HCT116 (cell line): ENCODE measurements at places on chromosomes 4 and X.

GRCh38 chr4:158811216-158811540, 42.4 kb downstream of the FNIP2 start:
- peaks cover 18% of the 10 kb centered on the region for H3K4me1 ChIP-seq
- no peaks in the 10 kb centered on the region for H3K27me3 ChIP-seq
- no peak for DNase-seq

DNA sequence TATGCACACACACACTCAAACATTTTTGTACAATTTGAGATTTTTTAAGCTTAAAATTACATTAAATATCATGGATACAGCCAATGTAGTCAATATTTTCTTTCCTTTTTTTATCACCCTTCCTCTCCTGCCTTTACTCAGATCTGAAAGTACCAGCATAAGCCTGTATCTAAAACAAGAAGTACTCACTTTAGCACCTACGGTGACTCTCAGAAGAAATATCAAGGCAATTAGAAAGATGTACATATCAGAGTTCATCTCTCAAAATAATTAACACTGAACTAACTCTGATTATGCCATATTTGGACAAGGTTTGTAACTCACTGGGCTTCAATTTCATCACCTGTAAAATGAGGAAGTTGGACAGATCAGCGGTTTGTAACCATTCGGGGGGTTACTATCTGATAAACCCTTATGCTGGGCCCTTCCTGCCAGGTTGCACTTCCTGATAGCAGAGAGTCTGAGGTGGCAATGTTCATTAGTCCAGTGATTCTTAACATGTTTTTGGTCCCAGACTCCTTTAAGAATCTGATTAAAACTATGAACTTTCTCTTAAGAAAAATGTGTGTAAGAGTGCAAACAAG, 5.7 kb upstream of the GPR174 start:
- H3K36me3 ChIP-seq, result no peaks in the 10 kb centered on the region
- H3K27ac ChIP-seq, result no peak overlapping the region
- no peak overlapping the region for H3K4me3 ChIP-seq
- H3K4me1 ChIP-seq, result no peaks in the 10 kb centered on the region
- DNase-seq, result no peak

DNA sequence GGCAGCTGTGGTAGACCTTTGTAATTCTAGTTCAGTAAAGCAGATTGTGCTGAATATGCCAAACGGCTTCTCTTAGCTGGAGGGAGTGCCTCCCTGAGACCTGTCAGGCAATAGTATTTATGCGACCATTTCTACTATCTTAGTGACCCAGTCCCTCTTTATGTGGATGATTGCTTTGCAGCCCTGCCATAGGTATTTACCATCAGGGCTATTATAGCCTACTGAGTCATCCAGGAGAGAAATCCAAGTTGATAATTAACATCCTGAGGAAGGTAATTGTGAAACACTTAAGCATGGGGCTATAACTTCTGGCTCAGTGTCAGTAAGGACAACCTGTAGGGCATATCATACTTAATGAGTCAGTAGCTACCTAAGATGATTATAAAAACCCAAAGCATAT, 103.9 kb upstream of the MAOA start:
- no peaks in the 10 kb centered on the region for H3K36me3 ChIP-seq
- H3K4me3 ChIP-seq, result no peak overlapping the region
- H3K4me1 ChIP-seq, result no peaks in the 10 kb centered on the region

GRCh38 chr4:183242291-183242690, 77.8 kb downstream of the CLDN22 start:
- no peak overlapping the region for H3K27ac ChIP-seq
- no peak overlapping the region for H3K4me3 ChIP-seq
- H3K36me3 ChIP-seq, result no peaks in the 10 kb centered on the region

- no peak overlapping the region for H3K4me3 ChIP-seq
- H3K36me3 ChIP-seq, result no peaks in the 10 kb centered on the region
Measured at GRCh38 chrX:149207518-149207917, 297.6 kb downstream of the IDS start.
